ENCODE measurements at places on chromosomes 12 and 14. TPM values are rescaled to one million over a fixed set of nuclear protein-coding genes. Genes with fewer than 3 reads are reported as not detected.

DNA sequence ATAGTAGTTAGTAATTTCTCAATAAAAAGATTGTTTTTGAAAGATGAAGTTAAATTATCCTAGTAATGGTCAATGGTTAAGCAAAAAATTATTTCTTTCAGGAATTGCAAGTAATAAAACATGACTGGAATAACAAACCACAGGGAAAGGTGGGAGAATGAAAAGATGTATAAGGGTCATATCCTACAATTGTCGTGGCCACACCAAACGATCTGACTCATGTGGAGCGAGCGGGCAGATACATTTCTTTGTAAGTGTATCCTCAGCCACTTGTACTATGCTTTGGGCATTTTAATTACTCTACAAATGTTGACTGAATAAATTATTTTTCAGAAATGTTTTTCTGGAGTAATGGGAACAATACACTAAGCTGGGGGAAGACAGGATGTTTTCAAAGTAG is 45.5 kb downstream of the ACSM4 start:
- no peak for DNase-seq

- no peak for DNase-seq
Observed at GRCh38 chr12:33253178-33253577, 186.4 kb downstream of the SYT10 start.

SLC22A17 gene
- 39.4 TPM for total RNA-seq

OR4E2 gene
- total RNA-seq, result not detected

- no peak for DNase-seq
Observed at GRCh38 chr14:100778951-100779690, 46.8 kb upstream of the MEG3 start.

DNA sequence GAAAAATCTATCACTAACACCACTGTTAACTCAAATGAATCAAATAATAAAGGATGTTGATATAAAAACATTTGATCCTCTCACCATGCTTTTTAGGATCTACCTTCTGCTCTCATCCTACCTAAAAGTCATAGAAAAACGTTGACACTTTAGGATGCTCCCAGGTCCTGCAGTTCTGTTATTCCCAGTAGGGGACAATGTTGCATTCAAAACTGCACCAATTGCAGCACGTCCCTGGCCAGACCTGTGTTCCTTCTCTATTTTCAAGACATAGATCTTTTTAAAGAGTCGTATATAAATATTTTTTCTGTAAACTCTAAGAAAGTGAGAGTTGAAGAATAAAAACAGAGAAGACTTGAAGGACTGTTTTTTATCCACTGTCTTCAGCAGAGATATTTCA is 8.8 kb downstream of the AICDA start:
- DNase-seq, result no peak

GRCh38 chr12:116594325-116595038 is 35.3 kb downstream of the MAP1LC3B2 start:
- DNase-seq, result no peak

SRRM4 gene
- 1.1 TPM for total RNA-seq

DNA sequence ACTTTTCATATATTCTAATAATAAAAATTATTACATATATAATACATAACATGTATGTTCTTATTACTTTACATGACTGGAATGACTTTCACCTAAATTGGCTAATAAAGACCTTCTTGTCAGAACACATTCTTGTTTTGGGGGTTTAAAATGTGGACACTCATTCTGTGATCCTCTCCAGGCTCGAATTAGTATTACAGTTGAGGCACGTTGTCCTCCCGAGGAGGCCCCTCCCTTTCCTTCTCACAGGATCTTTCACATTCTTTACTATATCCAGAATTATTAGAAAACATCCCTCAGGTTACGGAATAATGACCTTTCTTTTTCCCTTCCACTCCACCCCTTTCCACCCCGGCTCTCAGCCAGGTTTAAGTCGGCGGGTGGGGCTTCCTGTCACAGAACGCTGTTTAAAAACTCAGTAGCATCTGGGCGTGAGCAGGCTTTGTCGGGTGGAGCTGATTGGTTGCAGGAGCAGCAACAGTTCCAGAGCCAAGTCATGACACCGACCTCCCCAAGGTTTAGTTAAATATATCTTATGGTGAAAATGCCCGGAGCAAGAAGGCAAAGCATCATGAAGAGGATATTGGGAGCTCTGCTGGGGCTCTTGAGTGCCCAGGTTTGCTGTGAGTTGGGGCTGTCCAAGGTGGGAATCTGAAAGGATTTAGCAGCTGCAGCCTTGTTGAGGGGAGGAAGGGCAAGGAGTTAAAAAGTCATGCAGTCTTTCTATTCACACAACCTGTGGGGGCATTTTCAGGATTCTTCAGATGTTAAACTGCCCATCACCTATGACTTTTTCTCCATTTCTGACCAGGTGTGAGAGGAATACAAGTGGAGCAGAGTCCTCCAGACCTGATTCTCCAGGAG is 396.7 kb upstream of the OR4E1 start:
- no peak for DNase-seq

GRCh38 chr14:73728717-73729330 is 14.6 kb upstream of the PNMA1 start:
- peak; percentile 79 for DNase-seq

ARHGAP5 gene
- 78.2 TPM for total RNA-seq

DNA sequence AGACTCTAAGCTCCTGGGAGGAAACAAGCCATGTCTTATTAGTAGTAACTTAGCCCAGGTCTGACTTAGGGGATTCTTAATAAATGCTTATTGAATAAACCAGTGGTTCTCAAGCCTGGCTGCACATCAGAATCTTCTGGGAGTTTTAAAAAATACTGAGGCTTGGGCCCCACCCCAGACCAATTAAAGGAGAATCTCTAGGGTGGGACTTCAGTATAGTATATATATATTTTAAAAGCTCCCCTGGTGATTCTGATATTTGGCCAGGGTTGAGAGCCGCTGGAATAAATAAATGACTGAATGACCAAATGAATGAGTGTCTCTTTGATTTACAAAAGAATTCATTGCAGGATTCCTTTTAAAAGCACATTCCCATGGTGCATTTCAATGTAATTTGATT is 151.5 kb upstream of the GSC start:
- no peak for DNase-seq

CRACR2A gene
- total RNA-seq, result 3.0 TPM

GARIN6 gene
- total RNA-seq, result not detected

DNA sequence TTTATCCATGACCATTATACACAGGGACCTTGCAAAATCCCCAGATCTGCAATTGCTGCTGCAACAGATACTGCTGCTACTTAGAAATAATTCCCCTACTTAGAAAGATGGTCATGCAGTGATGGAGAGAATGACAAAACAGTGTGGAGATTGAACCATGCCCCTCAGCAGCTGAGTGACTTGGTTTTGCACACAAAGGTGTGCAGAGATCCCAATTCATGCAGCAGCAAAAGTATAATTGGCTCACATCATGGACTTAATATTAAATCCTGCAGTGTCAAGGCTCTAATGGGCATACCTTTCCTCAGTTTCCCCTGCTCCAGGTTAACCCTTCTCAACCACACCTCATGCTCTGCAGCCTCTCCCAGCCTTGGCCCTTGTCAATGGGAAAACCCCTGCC is 3.0 kb upstream of the KRT78 start:
- no peak for DNase-seq

- no peak for DNase-seq
Observed at GRCh38 chr12:69055280-69055679, 122.3 kb upstream of the CPM start.

FZD10 gene
- total RNA-seq, result 0.60 TPM

GRCh38 chr14:71733210-71733883 is 198.9 kb upstream of the RGS6 start:
- DNase-seq, result no peak

DNA sequence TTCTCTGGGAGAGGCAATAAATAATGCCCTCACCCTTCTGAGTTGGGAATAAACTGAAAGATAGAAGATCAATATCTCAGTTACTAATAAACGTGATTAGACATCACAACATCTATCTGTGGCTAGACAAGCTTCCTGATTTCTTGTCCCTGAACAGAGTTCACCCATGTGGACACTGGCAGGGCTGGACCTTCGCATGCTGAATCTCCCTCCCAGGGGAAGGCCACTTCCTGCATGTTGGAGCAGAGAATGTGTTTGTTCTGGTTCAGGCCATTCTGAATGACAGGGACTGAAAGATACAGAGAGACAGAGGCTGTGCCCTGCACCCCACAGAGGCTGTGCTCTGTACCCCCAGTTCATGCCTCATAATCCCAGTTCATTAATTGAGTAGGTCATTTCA is 132.6 kb downstream of the SLC38A1 start:
- DNase-seq, result no peak

TAC3 gene
- total RNA-seq, result 9.7 TPM

RNASE4 gene
- total RNA-seq, result 0.38 TPM

GRCh38 chr12:24943947-24944600 is 4.8 kb downstream of the BCAT1 start:
- DNase-seq, result no peak

DNA sequence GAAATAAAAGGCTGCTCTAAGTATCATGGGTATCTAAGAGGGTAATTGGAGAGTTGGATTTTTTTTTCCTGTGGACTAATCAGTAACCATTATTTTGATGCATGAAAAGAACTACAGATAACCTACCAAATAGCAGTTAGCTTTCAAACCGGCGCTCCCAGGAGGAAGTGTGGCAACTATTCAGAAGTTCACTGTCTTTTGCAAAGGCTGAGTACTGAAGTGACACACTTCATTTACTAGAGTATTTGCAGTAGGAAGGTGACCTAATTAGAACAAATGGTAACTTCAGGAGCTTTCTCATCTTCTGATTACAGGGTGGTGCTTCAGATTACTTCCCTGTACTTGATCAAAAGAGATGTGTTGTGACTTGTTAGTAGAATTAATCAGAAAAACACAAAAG is 87.7 kb downstream of the PELI2 start:
- DNase-seq, result no peak

- no peak for DNase-seq
Observed at GRCh38 chr12:50824914-50825313, 17.8 kb upstream of the TMPRSS12 start.

All from H1 (cell line).